Kidney capillary endothelial cell (primary cell): ENCODE measurements at places on chromosomes 6 and 20.

DNA sequence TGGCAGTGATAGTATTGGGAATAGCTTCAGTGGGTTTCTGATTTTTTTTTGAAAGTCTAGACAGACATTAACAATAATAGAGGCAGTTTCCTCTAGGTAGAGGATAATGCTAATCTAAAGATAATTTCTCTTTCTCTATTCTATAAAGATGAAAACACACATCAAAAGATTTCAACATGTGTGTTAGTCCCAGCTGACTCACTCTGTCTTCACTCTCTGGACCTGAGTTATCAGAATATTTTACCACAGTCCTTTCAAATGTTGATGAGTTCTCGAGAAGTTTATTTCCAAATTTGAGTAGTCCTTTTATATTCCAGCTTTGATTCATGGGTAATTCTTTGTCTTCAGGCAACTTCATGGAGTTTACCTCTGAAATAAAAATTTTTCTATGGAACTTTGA is 17.1 kb downstream of the RPRD1B start:
- DNase-seq: no peak

- DNase-seq: no peak
Observed at GRCh38 chr6:136761227-136761922, 30.9 kb downstream of the MAP3K5 start.

- no peak for DNase-seq
Observed at GRCh38 chr20:14600527-14600926, 263.1 kb upstream of the FLRT3 start.

DNA sequence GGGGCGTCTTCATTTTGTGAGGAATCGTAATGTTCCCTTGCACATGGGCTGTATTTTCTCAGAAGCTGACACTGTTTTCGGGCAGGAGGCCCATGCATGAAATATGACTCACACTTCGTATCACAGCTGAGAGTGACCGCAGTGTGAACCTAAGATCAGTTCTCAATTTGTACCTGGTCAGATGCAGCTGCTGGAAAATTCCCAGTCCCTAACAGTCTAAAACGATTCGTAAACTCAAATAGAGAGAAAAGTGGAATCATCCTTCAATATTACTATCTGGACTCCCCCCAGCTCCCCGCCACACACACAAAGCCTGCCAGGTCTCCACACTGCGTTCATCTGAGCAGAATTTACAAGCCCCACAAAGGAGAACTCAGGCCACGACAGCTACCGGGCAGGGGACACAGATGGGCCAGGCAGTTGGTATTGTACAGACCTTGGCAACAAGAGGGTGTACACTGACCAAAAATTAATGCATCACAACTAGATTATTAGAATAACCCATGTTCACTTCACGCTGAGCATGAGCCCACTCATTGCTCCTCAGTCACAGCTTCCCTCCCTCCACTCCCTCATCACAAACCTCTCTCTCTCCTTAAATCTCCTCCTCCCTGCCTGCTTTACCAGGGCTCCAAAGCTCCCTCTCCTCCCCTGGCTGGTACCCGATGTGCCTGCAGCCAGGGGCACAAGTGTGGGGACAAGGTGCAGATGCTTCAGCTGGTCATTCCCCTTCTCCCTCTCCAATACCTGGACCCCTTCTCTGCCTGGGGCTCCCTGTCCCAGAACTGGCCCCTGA is 488.4 kb downstream of the PREX1 start:
- DNase-seq: no peak

GRCh38 chr6:83853178-83854000 is at the start of gene RIPPLY2:
RIPPLY2 (plus strand) TSS chr6:83853360; CDS start chr6:83853417, 57 bp downstream.
- DNase-seq: no peak
